ENCODE measurements at places on chromosomes 6 and 20. TPM values are rescaled to one million over a fixed set of nuclear protein-coding genes. Genes with fewer than 3 reads are reported as not detected.

The TAF11 gene
- 41.7 TPM for polyA plus RNA-seq

- no peak for DNase-seq
These were observed 10.7 kb upstream of the CLPSL2 start for GRCh38 chr6:35765739-35766138.

DNA sequence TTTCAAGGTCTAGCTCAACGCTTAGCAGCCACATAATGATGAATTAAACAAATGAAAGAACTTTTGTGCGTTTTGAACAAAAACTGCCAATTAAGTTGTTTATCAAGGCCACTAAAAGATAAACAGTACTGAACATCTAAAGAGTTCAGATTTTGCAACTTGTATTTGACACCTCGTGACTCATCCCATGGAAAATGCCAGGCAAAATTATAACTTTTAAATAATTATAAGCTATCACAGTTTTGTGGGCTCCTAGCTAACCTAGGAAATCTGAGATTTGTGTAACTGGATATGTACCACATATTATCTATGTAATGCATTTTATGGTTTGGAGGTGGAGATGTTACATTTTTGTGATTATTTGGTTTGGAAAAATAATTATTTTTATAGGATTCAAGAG lies 9.6 kb upstream of the BAG2 start:
- no peak for DNase-seq

GRCh38 chr20:43911066-43911465 lies 3.6 kb upstream of the TOX2 start:
- no peak for DNase-seq

- no peak for DNase-seq
These were observed 314.5 kb downstream of the EYA4 start for GRCh38 chr6:133555685-133556084.

All from large intestine (tissue), 12 donors.